ENCODE measurements at places on chromosomes 2 and 18.

DNA sequence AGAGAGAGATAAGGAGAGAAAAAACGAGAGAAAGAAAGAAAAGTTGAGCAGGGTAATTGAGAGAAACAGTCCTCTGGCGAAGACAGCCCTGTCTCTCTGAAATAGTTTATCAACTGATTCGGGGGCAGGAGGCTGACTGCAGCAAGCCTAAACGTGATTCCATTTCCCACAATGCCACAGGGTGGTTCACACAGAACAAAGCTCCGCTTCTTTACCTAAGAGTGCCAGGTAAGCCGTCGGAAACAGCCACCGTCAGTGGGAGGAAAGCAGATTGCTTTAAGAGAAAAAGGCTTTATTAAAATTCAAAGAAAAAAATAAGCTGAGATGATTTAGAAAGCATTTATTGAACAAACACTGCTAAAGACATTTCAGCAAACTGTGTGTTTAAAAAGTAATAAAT is 271.4 kb upstream of the POU3F3 start:
- DNase-seq, result no peak

DNA sequence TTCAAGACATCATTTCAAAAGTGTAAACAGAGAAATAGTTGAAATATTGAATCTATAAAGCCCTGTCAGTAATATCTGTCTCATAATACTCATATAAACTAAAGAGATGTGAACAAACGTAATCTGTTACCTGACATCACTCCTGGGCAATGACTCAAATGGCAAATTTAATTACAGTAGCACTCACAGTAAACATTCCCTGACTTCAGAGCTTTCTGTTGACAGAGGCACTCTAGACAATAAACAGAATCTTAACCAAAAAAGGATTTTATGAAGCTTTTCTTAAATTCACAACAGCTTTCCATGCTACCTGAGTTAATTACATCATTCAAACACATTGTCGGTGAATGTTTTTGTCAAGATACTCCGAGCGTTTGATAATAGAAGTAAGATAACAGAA is 128.1 kb upstream of the PDE1A start:
- no peak for DNase-seq

DNA sequence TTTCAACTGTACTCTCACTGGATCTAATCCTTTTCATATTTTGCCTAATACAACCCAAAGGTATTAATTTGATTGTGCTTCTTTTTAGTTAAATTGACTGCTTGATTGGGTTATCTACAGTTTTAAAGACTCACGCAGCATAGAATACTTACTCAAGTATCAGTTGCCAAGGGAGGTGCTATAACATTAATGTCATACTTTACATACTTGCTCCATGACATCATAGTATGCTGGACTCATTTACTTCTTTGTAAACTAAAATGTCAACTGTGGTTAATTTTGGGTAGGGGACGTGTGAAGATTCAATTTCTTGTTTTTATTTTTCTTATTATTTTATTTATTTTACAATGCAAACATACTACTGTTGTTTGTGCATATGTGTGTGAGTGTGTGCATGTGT is 716.2 kb upstream of the VRK2 start:
- no peak for DNase-seq

DNA sequence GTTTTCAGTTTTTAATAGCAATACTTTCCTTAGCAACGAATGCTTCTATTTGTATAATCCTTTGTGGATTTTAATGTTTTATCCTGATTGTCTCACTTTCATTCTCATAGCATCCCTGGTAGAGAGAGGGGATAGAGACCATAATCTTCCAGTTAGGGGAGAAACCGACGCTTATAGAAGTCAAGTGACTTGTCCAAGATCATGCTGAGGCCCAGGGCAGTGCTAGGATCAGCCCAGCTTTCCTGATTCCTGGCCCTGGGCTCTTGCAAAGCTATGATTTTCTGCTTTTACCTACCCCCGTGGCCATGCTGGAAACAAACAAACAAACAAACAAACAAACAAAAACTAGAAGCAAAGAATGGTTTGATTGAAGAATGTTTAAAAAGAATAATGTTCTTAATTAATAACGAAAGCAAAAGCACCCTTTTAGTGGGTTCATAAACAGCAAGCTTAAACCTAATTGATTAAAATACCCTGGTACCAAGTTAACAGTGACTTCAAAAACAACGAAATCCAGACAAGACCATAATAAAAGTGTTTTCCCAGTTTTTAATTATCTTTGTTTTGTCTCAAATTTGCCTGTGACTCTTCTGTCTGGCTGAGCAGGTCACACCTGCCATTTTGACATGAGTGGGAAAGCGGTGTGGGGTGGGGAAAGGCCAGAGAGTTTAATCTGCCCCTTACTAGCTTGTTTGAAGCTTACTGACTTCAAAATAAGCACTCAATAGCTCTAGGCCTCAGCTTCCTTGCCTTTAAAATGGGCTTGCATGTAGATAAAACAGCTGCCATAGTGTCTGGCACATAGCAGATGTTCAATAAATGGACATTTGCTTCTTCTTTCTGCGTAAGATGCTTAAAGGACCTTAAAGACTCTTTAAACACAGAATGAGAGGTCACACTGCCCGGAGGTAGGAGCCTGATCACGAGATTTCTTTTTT is 116.6 kb upstream of the MYCN start:
- DNase-seq, result no peak

DNA sequence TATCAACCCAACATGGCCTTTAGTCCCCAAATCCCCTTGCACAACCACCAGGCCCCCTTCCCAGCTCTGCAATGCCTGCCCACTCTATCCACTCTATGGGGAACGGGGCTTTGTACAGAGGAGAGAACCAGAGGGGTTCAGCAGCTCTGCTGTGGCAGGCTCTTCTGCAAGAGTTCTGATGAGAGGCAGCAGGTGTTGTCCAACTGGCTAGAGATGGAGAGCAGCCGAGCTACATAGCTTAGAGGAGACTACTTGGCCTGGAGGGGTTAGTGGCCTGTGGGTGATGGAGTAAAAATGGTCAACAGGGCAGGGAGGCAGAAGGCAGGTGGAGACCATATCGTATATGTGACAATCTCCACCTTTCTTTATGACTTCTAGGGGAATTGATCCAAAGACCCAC is 103.0 kb downstream of the QPCT start:
- DNase-seq, result no peak

GRCh38 chr2:100038011-100038410 is 104.4 kb downstream of the AFF3 start:
- no peak for DNase-seq

DNA sequence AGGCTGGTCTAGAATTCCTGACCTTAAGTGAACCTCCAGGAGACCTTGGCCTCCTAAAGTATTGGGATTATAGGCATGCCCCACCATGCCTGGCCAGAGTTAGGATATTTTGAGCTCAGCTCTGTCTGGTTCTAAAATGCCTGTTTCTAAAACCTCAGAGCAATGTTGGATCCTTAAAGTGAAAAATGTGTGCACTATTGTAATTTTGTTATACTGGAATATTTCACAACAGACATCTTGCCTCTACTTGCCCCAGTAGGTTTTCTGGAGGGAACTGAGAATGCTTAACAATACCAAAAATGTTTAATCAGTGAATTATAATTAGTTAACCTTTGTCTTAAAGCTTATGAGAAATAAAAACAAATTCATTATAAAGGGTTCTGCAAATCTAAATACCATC is 144.6 kb upstream of the CCDC195 start:
- DNase-seq, result no peak

DNA sequence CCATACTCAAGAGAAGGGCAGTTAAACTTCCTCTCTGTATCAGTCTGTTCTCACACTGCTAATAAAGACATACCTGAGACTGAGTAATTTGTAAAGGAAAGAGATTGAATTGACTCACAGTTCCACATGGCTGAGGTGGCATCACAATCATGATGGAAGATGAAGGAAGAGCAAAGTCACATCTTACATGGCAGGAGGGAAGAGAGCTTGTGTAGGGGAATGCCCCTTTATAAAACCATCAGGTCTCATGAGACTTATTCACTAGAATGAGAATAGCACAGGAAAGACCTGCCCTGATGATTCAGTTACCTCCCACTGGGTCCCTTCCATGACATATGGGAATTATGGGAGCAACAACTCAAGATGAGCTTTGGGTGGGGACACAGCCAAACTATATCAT is 1.4 kb upstream of the IL36B start:
- no peak for DNase-seq

GRCh38 chr2:10217489-10218435 is 84.9 kb upstream of the HPCAL1 start:
- no peak for DNase-seq

DNA sequence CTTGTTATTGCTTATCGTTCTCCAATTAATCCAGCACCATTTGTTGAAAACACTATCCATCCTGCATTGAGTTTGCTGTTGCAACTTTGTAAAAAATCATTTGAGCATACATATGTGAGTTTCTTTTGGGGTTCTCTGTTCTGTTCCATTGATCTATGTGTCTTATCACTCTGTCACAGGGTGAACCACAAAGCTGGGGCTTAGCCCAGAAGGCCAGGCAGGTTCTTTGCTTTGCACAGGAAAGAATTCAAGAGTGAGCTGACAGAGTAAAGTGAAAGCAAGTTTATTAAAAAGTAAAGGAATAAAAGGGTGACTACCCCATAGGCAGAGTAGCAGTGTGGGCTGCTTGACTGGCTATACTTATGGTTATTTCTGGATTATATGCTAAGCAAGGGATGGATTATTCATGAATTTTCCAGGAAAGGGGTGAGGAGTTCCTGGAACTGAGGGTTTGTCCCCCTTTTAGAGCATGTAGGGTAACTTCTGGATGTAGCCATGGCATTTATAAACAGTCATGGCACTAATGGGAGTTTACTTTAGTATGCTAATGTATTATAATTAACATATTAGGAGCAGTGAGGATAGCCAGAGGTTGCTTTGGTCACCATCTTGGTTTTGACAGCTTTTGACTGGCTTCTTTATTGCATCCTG is 46.8 kb downstream of the RNF138 start:
- DNase-seq, result no peak

GRCh38 chr2:20614201-20615067 is 36.5 kb downstream of the HS1BP3 start:
- no peak for DNase-seq

DNA sequence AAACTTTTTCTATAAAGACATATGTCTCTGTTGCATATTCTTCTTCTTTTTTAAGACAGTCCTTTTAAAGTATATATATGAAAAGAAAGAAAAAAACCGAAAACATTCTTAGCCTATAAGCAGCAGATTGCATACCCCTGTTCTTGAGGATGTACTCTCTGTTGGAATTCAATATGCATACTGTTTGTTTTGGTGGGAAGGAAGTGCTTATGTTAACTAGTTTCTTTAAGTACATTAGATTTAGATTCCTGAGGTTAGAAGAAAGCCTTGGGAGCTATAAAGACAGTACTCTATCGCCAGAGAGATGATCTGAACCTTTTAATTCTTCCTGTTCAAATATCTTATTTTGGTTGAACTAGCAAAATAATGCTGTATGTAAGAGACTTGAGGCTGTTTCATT is 46.8 kb upstream of the TBR1 start:
- no peak for DNase-seq

DNA sequence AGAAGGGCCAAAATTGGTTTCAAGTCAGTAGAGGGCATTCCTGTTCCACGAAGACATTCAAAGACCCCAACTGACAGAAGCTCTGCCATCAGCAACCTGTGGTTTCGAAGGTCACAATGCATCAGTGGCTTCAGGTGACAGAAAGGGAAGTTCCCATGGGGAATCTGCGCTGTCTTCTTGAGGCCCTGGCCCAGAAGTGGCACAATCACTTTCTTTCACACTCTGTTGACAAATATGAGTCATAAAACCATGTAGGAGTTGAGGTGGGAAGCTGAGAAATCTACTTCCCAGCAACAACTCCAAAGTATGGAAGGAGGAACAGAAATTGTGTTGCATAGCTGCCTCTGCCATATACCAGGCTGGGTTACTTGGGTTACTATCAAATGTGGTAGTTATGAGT is 621.1 kb upstream of the FANCL start:
- no peak for DNase-seq

DNA sequence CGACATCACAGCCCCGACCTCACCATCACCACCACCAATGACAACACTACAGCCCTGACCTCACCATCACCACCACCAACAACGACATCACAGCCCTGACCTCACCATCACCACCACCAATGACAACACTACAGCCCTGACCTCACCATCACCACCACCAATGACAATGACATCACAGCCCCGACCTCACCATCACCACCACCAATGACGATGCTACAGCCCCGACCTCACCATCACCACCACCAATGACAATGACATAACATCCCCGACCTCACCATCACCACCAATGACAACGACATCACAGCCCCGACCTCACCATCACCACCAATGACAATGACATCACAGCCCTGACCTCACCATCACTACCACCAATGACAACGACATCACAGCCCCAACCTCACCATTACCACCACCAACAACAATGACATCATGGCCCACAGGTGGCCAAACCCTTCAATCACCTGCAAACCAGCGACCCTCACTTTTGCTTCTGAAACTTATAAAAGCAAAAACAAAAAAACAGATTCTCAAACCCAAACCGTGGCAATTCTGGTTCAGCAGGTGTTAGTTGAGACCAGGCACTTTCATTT is 70.7 kb upstream of the TMEM18 start:
- no peak for DNase-seq

DNA sequence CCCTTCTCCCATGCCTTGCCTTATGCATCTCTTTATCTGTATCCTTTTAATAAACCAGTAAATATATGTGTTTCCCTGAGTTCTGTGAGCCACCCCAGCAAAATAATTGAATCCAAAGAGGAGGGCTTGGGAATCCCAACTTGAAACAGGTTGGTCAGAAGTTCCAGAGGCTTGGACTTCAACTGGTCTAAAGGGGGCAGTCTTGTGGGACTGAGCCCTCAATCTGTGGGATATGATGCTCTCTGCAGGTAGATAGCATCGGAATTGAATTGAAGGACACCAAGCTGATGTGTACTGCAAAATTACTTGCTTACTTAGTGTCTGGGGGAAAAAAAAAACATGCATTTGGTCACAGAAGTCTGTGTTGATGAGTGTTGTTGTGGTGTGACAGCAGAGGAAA is 1033.5 kb upstream of the TMEFF2 start:
- no peak for DNase-seq

DNA sequence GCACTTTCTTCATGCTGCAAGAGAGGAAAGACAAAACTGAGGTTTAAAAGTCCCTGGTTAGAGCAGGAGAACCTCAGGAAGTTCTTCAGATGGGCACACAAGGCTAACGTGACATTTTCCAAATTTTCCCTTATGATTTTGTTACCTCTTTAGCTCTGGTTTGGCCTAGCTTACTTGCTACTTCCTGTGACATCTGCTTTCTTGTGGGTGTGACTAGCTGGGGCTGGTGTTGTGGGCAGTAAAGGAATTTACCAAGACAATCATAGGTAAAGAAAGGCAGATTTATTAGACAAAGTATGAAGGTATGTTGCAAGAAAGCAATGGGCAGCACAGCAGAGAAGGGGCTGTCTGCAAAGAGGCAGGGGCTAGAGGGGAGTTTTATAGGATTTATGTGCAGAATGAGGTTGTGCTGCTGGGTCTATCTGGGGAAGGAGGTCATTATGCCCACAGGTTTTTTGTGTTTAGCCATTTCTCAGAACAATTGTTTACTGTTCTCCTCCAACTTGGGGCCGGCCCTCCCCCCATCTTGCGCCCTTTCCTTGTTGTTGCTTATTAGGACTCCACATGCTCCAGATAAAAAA is 6.7 kb upstream of the TNP1 start:
- DNase-seq, result no peak
